T follicular helper cell (primary cell): ENCODE measurements at places on chromosomes 3 and 15.
A peak's percentile ranks its signal among the peaks of the same experiment; 100 is the strongest.

DNA sequence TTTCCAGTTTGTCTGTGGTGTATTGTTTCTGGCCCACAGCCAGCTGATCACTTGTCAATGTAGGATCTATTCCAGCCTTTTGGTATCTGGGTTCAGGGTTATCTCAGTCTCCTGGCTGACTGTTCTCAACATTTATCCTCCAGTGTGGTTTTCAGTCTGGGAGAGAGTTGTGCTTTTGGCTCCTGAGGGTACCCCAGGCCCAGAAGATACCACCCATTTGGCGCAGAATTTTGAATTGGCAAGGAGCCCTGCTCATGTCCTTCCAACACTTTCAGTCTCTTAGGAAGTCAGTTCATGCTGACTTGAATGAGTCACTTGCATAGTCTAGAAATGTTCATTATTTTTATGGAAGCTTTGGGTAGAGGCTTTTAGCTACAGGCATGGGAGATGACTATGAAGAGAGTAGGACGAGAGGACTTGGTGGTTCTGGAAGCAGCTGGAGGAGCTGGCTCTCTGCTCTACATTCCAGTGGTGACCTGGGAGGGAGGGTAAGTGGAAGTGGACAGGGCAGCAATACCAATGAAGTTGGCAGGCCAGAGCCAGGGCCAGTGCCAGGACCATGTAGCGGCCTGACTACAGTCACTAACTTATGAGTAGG is 7.2 kb downstream of the POLR2H start:
- DNase-seq, result no peak

GRCh38 chr15:88878720-88879184 is 16.6 kb downstream of the HAPLN3 start:
- peak; percentile 7 for DNase-seq

DNA sequence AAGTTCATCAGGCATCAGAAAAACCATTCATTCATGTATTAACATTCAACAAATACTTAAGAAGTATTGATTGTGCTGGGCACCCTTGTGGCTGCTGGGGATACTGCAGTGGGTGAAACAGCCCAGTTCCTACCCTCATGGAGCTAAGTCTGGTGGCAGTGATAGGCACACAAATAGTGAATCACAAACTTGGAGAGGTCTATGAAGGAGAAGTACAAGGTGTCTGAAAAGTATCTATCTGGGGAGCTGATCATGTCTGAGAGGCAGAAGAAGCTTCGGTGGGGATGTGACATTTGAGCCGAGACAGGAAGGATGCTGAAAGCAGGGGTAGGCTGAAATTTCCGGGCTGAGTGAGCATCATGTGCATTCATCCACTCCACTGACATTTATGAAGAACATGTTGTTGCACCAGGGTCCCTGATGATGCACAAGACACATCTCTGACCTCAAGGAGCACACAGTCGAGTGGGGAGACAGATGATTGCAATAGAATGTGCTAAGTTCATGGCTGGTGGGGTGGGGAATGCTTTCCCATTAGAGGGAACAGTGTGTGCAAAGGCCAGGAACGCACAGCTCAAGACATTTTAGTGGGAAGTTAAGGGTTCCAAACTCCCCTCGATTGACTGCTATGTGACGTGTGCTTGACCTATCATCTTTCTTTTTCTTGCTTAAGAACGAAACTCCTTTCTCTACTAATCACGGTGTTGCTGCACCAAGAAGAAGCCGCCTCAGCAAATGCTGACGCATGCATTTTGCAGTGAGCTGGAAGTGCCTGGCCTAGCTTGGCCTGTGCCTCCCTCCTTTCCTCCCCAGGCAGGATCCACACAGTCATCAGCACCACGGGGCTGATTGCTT is 309.1 kb upstream of the ICE2 start:
- peak; percentile 32 for DNase-seq

DNA sequence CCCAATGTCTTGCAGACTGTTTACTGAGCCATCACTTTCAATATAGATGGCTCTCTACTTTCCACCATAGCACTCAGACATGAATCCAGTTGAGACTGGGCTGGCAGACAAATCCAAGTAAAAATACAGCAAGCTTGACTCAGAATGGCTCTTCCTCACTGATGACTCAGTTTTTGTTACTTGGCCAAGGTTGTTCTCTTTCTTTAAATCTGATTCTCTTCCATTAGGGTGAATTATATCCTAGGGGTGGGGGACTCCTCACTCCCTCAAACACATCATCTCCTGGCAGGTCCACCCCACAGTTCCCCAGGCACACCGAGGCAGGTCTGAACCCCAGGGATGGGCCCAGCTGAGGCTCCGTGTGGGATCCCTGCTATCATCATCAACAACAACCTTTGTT is 157.9 kb downstream of the MEX3B start:
- no peak for DNase-seq

GRCh38 chr15:54131410-54131809 is 153.2 kb downstream of the UNC13C start:
- no peak for DNase-seq

DNA sequence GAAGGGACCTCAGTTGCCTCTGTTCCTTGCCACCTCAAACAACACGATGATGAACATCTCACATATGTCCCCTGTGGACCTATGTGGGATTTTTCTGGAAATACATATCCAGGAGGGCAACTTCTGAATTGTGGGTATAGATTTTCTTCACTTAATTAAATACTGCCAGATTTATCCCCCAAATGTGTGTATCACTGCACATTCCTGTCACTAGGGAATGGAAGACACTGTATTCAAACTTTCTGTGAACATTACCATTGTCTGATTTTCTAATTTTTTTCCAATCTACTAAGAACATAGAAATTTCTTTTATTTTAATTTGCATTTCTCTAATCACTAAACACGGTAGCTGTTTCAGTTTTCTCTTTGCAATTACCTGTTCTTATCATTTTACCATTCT is 102.0 kb upstream of the MRPS22 start:
- no peak for DNase-seq

- no peak for DNase-seq
These were observed 9.6 kb downstream of the CLDND1 start for GRCh38 chr3:98513091-98513511.

DNA sequence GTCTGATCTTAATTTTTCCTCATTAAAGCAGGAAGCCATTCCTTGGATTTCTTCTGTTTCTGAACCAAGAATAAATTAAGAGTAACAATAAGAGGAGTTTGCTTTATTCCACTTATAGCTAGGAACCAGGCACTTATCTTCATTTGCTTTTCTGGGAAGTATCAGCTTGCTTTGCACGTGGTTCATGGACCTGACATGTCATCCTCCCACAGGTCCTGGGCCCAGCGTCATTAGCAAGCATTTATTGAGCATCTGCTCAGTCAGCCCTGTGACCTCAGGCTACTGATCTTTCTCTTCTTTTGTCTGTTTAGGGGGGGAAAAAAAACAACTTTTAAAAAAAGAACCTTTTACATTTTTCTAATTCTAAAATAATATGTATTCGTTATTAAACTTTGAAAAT is 34.7 kb upstream of the CRTC3 start:
- no peak for DNase-seq

GRCh38 chr3:165406425-165406824 is 210.2 kb upstream of the SLITRK3 start:
- DNase-seq, result no peak

DNA sequence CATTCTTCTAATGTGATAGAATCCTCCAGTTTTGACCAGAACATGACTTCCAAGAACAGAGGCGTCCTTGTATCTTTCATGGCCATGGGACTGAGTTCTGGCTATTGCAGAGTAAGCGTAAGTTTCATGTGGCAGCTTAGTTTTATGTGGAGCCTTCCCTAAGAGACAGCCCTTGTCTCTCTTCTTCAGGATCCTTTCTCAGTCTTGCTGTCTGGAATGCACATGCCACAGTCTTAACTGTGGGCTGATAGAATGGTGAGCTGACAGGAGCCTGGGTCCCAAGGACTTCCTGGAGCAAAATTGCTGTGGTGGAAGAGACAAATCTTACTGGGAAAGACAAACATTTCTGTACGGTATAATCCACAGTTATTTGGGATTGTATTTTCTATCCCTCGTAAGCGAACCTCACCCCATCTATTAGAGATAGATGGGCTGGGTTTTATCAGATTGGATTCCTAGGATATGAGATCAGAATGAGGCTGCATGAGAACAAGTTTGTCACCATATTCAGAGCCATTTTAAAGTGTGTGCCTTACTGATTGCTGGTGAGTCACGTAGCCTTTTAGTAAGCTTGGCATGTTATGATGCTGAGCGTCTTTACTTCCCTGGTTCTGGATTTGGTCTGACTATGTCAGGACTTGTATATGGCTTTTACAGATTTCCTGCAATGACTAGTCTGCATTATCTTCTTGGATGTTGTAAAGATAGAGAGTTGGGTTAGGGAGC is 32.8 kb downstream of the CDIN1 start:
- DNase-seq, result no peak

DNA sequence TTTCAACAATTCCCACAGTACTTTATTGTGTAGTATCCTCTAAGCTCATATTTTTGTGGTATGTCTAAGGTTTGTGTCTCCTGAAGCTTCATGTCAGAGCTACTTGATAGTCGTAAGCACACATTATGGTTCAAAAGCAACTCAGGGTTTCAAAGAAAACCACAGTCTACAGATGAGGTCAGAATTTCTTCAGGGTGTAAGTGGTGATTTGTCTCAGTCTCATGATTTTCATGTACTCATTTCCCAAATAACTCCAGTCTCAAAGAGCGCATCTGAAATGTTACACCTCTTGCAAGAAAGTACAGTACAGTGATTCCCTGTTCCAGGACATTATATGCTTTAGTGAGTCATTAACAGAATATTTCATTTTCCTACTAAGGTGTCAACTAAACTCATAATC is 47.5 kb upstream of the SSR3 start:
- DNase-seq, result no peak

DNA sequence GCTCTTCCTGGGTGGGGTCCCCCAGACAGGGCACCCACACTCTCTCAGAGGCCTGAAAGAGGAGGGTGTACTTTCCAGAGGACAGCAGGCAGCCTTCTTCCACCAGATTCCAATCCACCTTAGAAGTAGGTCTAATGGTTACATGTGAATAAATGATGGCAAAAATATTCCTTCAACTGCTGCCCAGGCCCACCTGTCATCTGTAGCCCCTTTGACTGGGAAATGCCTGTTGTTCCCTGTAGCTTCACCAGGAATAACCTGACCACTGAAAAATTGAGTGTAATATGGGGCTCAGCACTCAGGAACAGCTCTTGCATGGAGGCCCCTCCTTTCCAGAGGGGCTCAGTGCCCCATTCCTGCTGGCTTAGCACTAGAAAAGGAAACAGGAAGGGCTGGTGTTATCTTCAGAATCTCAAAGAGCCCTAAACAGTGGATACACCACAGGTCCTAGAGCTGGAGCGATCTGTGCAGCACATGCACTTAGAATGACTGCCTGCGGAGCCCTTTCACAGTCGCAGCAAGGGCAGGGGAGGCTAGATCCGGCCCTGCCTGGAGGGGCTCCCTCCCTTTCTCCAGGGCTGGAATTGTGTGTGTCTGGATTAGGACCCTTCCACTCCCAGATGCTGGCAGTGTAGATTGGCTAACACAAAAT is 32.1 kb downstream of the SLC22A14 start:
- no peak for DNase-seq

DNA sequence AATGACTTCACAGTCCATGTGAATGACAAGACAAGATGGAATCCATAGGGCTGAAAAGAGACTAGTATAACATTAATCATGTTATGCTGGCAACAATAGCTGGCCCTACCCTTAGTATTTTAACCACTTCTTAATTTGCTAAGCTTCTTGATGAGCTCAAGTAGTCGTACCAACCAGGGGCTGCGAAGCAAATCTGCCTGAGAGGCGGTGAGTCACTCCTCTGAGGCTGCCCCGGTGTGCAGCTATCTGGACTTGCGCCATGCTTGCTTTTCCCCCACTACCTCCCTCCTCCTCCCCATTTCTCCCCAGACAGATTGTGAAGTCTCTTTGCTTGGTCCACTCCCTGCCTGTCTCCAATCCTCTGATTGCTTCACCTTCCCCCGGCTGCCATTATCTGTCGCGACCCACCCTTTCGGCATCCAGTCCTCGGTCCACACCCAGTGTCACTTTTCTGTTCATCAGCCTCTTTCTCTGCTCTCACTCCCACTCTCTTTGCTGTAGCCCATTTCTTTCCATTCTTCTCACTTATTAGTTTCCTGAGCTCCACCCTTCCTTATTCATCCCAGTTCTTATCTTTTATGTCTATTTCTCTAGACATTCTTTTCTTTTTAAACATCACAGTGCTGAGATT is 42.7 kb downstream of the DUT start:
- DNase-seq, result no peak

DNA sequence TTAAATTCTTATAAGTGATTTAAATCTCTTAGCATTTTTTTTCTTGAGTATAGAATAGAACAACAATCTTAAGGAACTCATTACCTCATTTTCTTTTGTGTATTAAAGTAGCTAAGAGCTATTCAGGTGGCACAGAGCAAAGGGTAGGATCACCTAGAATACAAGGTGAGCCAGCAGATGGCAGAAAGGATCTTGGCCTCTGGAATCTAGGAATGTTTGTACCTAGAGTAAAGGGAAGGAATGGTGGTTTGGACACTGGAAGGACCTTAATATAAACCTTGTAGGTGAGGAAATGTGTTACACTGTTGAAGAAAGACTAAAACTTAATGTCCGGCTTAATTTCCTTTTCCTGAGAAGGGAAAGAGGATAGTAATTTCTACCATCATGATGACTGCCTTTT is 89.0 kb downstream of the GHSR start:
- DNase-seq, result no peak
